Fibroblast of skin of right biceps (primary cell): ENCODE measurements at places on chromosomes 5 and 9.

- no peak for DNase-seq
Measured at GRCh38 chr9:123373946-123374345, 17.9 kb downstream of the CRB2 start.

DNA sequence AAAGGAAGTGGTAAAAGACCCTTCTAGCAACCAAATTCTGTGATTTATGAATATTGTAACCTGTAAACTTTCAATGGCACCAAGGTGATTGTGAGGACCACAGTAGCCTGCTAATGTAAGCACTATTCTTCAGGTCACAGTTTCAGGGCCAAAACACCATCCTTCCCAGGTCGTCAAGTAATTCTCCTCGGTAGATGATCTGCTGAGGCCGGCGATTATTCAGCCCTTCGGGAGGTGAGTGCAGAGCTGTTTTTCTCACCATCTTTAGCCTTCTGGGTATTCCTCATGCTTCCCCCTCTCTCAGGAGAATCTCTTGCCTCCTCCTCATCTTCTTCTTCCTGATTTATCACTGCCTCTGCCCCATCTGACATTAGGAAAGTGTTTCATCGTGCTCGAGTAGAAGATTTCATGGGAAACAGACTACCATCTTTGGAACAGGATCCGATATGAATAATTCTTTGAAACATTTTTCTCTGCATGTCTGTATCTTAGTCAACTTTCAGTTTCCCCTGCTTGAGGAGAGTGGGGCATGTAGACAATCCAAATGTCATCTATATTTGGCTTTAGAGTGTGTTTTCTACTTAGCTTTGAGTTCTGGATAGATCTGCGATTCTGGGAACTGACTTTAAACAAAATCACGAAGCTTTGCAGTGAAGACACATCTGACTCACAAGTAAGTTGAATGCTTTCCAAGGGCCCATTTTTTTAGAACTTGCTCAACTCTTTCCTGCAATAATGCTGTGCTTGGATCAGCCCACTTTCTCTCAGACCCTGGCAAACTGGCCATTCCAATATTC, 173.9 kb downstream of the AOPEP start:
- peak; percentile 97 for DNase-seq

DNA sequence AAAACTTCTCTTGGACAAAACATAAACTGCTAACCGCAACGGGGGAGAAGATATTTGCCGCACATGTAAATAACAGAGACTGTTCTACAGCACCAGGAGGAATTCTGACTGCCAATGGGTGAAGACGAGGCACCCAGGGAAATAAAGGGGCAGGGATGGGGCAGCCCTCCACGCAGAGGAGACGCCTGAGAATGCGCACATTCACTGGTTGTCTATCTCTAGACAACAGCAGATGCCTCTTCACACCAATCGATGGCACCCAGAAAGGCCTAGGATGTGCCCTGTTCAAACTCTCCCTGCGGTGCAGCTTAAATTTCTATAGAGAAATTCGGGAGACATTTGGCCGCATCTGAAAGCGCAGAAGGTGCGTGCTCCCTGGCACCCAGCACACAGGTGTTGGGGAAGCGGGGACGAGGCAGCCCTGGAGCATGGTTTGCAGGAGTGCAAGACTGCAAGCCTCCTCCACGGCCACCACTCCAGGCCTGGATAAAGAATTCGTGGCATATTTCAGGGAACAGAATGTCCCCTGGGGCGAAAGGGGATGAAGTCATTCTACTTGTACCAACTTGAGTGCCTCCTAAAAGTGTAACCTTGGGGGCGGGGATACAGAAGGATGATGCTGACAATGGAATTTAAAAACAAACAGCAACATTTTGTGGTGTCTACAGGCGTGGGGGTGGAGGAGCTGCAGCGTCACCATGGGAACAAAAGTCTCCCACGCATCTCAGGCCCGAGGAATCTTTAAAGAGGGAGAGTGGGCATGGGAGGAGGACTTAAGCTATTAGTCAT, 6.3 kb upstream of the IRX2 start:
- DNase-seq, result peak; percentile 80

DNA sequence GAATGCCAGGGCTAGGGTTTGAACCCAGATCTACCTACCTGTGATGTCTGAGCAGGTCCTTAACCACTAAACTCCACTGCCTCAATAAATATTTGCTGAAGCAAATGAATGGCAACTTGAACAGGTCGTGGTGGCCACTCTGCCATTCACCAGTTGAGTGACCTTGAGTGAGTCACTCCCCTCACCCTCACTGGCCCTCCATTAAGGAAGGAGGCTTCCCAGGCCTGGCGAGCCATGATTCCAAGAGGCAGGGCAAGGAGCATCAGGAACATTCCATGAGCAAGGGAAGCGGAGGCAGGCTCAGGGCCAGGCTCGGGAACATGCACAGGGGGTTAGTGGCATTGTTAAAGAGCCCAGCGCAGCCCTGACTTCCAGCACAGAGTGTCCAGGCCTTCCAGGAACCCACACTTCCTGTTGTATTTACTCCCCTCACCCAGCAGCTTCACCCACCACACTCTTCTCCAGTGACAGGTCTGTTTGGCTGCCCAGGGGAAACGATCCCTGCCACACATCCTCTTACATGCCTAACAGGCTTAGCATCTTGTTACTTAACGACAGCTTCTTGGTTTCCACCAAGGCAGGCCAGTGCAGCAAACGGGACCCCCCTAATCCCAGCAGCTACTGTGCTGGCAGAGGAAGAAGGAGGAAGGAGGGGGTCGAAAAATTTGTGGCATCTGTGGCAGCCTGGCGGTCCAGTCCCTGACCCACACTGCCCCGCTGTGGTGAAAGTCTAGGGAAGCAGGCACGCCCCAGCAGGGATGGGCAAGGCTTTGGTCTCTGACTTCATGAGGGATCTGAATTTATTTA, 43.7 kb upstream of the TTC1 start:
- DNase-seq, result peak; percentile 73

DNA sequence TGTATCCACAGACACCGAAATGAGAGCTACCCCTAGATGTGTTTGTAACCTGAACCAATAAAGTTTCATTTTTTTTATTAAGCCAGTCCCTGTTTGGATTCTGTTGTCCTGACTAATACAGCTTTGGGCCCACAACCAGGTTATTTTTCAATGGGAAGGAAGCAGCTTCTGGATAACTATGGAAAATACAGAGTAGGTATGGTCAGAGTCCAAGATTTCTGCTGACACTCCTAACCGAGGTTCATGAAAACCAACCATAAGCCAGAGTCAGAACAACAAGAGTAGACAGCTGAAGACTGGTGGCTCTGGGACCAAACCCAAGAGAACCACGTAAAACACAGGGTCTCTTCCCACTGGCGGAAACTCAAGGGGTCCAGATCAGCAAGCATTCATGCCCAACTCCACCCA, 10.8 kb downstream of the KLF9 start:
- DNase-seq, result no peak

DNA sequence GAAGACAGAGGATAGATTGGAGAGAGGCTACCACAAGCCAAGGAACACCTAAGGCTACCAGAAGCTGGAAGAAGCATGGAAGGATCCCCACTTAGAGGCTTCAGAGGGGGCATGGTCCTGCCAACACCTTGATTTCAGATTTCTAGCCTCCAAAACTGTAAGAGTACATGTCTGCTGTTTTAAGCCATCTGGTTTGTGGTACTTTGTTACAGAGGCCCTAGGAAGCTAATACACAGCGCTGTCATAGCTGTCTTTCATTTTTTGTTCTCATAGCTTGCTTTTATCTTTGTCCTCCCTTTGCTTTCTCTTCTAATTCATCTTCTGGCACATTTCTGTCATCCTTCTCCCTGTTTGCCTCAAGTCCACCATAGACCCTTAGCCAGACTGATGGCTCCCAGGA, 104.5 kb downstream of the ATP10B start:
- no peak for DNase-seq

GRCh38 chr9:21933281-21933680, 60.9 kb downstream of the CDKN2A start:
- no peak for DNase-seq

GRCh38 chr5:134125039-134126015, 10.8 kb downstream of the TCF7 start:
- DNase-seq, result peak; percentile 89

DNA sequence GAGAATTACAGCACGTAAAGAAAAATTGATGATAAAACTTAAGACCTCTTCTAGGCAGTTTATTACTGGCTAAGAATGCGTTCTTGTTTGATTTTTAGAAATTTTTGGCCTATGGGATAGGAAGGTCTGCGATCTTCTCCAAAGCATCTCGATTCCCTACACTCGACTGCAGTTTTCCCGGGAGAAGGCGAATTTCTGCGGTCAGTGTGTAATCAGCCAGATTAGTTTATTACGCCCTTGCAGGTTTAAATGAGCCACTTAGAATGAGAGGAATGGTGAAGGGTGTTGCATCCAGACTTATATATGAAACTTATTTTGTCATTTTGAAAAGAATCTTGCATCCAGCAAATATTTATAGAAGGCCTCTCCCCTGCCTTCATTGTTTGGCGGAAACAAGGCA, 1.2 kb downstream of the MTAP start:
- no peak for DNase-seq

GRCh38 chr9:121498487-121499176, 1.0 kb downstream of the GGTA1 start:
- peak; percentile 38 for DNase-seq

- DNase-seq, result peak; percentile 8
Measured at GRCh38 chr5:180173875-180174586, 35.0 kb downstream of the RASGEF1C start.

- peak; percentile 82 for DNase-seq
Measured at GRCh38 chr5:65926276-65926783, at the start of gene ERBIN. TSS of gene ERBIN (plus strand) at chr5:65926575. CDS start at chr5:65992719, 66,144 bp downstream.

- no peak for DNase-seq
Measured at GRCh38 chr5:135671052-135671705, 92.4 kb upstream of the CXCL14 start.

- no peak for DNase-seq
Measured at GRCh38 chr5:134115806-134116175, 1.3 kb downstream of the TCF7 start.

- DNase-seq, result peak; percentile 34
Measured at GRCh38 chr5:157915638-157916037, 56.7 kb upstream of the CLINT1 start.

- DNase-seq, result no peak
Measured at GRCh38 chr9:137970686-137971476, 93.3 kb downstream of the CACNA1B start.

- peak; percentile 90 for DNase-seq
Measured at GRCh38 chr5:36928947-36929346, 52.4 kb downstream of the NIPBL start.

- DNase-seq, result no peak
Measured at GRCh38 chr5:133817456-133817855, 151.0 kb downstream of the C5orf15 start.

- DNase-seq, result peak; percentile 74
Measured at GRCh38 chr9:77457916-77458592, 190.1 kb downstream of the GNA14 start.

GRCh38 chr9:14311171-14311949, 2.6 kb downstream of the NFIB start:
- no peak for DNase-seq

- peak; percentile 38 for DNase-seq
Measured at GRCh38 chr5:15260356-15261268, 239.4 kb upstream of the FBXL7 start.
